ENCODE measurements at places on chromosomes 11 and 22.

DNA sequence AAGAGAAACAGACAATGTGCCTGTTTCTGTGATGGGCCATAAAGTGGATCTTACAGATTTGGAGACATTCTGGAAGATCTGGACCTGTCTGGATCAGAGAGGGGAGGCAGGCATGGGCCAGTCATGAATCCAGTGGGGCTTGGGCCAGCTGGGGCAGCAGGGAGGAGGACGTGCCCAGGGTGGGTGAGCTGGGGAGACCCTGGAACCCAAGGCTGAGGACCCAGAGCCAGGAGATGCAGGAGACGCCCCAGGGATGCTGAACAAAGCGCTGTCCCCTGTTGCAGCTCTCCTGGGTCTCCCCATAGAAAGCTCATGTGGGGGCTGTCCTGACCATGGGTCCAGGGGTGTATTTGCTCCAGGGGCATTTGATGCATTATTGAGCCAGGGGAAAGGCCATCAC is 1.5 kb upstream of the APOBEC3A start:
- no peak for DNase-seq

DNA sequence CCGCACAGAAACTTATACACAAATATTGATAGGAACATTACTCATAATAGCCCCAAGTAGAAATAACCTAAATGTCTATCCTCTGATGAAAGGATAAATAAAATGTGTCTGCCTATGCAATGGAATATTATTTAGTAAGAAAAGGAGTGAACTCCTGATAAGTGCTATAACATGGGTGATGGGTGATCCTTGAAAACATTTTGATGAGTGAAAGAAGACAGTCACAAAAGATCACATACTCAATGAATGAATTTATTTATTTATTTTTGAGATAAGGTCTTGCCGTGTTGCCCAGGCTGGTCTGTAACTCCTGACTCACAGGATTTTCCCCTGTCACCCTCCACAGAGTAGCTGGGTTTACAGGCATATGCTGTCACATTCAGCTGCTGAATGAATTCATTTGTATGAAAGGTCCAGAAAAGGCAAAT is 17.3 kb downstream of the RNF121 start:
- no peak for DNase-seq

DNA sequence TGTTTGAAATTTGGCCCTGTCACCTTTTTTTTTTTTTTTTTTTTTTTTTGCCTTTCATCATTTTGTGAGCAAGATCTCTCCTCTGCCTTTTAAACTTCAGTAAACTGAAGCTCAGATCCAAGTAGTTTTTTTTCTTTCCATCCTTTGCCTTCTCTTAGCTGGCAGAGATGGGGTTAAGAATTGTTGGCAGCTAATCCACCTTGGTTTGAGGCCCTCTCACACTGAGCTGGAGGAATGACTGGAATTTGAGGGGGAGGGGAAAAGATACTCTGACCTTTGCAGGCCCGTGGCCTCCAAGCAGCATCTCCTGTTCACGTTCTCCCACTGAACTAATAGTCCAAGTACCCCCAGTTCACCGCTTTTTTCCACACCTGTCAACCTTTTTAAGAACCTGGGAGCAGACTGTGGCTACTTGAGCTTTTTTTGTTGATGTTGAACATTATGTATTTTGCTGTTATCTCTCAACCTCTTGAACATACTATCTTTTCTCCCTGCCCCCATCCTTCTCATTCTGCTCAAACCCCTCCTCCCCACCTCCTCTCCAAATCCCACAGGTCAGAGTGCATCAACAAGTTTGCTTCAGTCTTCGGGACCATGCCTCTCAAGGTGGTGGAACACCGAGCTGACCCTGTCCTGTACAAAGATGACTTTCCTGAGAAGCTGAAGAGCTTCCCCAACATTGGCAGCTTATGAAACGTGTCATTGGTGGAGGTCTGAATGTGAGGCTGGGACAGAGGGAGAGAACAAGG is 66.2 kb downstream of the ALX4 start:
- no peak for DNase-seq

DNA sequence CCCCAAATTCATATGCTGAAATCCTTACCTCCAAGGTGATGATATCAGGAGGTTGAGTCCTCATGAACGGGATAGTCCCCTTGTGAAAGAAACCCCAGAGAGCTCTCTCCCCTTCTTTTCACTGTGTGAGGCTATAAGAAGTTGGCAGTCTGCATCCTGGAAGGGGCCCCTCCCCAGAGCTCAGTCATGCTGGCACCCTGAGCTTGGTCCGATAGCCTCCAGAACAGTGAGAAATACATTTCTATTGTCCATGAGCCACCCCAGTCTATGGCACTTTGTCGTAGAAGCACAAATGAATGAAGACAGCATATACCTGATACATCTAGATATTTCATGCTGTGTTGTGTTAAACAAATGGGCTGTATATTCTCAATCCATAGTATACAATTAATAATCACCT is 81.1 kb upstream of the CRTAM start:
- no peak for DNase-seq

- no peak for DNase-seq
These were observed 871 bp downstream of the SLC35E4 start for GRCh38 chr22:30636226-30637077.

All from Kasumi-1 (cell line).